ENCODE measurements at places on chromosomes 4 and X.

- no peak for DNase-seq
Observed at GRCh38 chr4:12270546-12270945, 841.9 kb upstream of the HS3ST1 start.

GRCh38 chrX:4936315-4936714 is 1222.9 kb upstream of the PRKX start:
- DNase-seq = no peak

DNA sequence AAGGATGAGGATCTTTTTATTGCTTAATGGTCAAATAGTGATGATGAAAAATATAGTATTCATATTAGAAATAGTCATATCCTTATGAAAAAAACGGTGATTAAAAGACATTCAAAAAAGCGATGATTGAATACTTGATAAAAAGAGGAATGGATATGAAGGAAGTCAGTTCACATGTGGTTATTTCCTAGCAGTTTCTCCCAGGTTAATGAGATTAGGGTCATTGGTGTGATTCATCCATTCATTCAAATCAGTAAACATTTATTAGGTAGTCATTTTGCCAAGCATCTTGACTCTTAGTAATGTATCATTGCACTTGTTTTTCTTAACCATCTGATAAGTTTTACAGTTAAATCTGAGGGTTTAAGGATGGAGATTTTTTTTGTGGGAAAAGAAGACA is 294.1 kb downstream of the ARHGAP24 start:
- DNase-seq = no peak

- no peak for DNase-seq
Observed at GRCh38 chr4:115841871-115842270, 728.5 kb upstream of the NDST4 start.

- no peak for DNase-seq
Observed at GRCh38 chrX:132837967-132838366, 120.5 kb downstream of the HS6ST2 start.

GRCh38 chr4:152937336-152938236 is 1.5 kb downstream of the FHDC1 start:
- no peak for DNase-seq

- DNase-seq = no peak
Observed at GRCh38 chrX:120653000-120653399, 23.1 kb upstream of the C1GALT1C1 start.

GRCh38 chr4:24743927-24744326 is 51.4 kb upstream of the SOD3 start:
- no peak for DNase-seq

GRCh38 chrX:17377091-17377717 is 2.2 kb downstream of the NHS start:
- DNase-seq = no peak

DNA sequence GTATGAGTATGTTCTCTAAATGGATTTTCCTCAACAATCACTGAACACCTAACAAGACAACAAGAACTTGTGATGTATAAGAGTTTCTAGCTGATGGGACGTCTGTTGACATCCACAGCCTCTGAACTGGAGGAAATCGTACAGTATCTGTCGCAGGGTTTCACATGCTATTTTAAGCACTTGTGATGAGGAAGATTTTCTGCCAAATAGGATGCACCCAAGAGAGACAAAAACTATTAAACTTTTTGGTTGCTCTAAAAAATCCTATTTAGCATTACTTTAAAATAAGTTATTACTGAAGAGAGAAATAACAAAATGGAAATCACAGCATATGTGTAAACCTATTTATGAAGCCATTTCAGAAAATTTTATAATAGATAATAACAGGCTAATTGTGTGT is 356.1 kb upstream of the SLC7A11 start:
- DNase-seq = no peak

- no peak for DNase-seq
Observed at GRCh38 chrX:1719270-1719669, 104.4 kb downstream of the ASMT start.

- DNase-seq = no peak
Observed at GRCh38 chr4:135319685-135320084, 1118.1 kb upstream of the PABPC4L start.

- no peak for DNase-seq
Observed at GRCh38 chr4:78517050-78517652, 34.4 kb upstream of the ANXA3 start.

DNA sequence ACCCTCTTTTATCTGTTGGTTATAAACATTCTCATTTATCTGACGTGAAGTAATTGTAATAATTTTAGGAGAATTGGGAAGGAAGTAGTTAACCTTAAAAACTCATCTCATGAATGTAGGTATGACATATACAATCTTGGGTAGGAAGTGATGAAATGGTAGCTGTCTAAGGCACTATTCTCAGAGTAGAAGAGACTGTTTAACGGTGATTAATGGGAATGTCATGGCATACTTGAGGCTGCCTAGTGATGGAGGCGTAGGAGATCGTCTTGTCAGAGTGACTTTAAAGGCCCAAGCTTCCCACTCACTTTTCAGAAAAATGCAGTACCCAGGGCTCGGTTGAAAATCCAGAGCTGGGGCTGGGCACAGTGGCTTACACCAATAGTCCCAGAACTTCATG is 19.4 kb upstream of the AGA start:
- no peak for DNase-seq

- no peak for DNase-seq
Observed at GRCh38 chrX:131831185-131831520, 191.9 kb upstream of the STK26 start.

- DNase-seq = no peak
Observed at GRCh38 chrX:103177556-103177955, 37.4 kb upstream of the BEX4 start.

DNA sequence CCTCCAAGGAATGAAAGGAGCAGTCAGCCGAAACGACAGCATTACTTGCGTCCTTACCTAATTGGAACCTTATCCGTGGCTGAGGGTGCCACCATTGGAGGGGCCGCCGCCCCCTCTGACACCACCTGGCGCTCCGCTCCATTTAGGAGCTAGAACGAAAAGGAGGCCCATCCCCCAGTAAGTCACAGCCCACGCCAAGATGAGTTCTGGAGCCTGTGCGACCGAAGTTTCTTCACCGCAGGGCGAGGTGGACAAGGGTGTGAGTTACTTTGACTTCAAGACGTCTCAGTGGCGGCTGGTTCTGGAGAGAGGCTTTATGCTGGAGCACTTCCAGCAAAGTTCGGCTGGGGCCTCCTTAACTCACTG is 729 bp upstream of the IRF2 start:
- DNase-seq = peak; percentile 55

DNA sequence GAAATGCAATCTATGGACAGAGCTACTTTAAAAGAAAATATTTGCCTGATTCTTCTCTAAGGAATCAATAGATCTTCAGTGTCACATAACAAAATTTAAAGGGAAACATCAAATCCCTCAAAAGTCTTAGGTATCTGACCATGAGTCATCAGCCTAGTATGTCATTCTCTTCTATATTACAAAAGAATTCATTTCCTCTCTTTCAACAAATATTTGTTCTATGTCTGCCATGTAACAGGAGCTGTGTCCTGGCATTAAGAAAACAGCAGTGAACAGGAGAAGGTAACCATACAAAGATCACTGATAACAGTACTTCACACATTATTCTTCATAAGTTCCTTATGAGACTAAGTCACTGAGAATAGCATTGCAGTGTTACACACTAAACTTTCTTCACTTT is 243.6 kb upstream of the DKK2 start:
- DNase-seq = no peak

DNA sequence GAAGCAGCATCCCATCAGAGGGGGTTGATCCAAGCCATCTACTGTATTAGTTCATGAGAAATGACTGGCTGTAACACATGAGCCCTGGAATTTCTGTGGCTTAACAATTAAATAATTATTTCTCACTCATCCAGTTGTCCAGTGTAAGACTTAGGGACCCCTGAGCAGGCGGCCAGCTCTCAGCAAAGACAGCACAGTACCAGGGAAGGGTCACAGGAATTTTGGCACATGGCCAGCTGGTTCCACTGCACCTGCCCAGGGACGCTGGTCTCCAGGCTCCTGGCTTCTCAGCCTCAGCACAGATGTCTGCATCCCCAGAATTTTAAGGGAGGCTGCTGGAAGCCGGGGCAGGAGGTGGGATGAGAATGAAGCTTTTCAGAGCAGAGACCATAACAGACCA is 93.7 kb upstream of the DHRSX start:
- no peak for DNase-seq

DNA sequence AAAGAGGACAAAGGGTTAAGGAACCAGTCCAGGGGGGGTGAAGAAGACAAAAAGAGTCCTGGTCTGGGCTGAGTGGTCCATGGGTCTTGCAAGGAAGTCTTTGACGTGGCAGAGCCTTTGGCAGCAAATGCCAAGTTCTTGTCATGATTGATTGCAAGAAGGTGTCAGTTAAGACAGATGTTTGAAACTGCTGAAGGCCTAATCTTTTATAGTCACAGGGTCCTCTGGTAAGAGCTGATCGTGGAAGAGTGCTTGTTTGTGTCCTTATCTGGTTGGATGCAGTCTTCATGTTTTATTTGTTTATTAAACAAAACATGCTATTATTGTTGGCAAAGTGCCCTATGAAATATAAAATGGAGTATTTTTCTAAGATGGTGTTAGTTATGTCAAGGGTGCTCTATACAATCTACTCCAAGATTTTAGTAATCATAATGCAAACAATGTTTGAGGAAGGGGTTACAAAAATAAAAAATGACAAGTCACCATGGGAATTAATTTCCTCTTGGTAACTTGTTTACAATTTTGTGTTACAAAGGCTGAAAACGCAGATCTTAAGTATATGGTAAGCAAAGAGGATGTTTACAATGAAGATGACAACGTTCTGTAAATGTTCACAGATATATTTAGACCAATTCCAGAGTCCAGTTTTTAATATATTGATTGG is 85.9 kb downstream of the MAGED4 start:
- DNase-seq = no peak

DNA sequence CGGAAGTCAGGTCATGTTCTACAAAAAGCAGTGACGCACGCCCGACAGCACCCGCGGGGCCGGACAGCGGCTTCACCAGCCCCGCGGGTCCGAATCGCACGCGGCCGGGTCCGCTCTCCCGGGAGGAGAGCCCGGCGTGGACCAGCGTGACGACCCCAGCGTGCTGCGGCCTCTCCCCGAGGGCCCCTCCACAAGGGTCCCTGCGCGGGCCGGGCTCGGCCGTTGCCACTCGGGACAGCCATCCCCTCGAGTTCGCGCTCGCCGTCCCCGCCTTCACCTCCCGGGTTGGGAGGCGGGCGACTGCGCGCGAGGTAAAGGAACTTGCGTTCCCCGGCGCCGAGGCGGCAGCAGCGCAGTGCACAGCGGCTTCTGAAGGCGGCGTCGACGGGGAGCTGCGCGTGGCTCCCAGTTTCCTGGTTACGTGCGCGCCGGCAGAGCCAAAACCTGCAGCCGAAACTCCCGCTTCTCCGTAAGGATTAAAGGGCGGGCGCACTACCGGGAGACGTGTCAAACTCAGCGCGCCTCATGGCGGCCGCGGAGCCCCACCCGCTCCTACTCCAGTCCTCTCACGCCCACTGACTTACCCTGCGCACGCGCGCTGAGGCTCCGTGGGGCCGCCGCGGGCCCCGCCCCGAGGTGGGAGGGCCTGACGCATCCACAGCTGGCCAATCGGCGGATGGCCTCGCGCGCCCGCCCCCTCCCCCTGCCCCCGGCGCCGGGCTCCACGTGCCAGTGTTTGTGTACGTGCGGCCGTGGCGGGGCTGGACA is 416 bp upstream of the LRP2BP start:
- peak; percentile 89 for DNase-seq

DNA sequence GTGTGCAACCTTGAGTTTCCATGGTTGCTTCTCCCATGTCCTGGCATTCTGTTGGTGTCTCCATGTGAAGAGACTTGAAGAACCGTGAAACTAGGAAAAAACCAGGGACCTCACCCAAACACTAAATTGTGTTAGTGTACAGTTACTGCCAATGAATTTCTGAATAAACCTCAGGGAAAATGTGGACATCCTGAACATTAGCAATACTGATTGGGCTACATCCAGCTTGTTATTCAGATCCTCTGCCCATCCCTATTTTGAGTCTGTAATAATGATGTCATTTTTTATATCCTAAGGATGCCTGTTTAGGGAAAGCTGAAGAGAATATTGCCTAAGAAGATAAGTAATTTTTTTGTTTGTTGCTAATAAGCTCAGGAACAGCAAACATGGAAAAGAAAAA is 262.7 kb downstream of the TMA16 start:
- no peak for DNase-seq

GRCh38 chrX:20947411-20947912 is 426.8 kb upstream of the CNKSR2 start:
- no peak for DNase-seq

DNA sequence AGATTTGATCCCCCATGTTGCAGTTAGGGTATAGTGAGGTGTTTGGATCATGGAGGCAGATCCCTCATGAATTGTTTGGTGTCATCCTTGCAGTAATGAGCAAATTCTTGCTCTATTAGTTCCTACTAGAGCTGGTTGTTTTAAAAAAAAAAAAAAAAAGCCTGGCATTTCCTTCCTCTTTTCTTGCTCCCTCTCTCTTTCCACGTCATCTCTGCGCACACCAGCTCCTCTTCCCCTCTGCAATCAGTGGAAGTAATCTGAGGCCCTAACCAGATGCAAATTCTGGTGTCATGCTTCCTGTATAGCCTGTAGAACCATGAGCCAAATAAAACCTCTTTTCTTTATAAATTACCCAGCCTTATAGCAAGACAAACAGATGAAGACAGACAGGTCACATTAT is 24.5 kb downstream of the WDR17 start:
- DNase-seq = no peak

GRCh38 chr4:10656420-10656819 is 28.1 kb downstream of the CLNK start:
- no peak for DNase-seq

DNA sequence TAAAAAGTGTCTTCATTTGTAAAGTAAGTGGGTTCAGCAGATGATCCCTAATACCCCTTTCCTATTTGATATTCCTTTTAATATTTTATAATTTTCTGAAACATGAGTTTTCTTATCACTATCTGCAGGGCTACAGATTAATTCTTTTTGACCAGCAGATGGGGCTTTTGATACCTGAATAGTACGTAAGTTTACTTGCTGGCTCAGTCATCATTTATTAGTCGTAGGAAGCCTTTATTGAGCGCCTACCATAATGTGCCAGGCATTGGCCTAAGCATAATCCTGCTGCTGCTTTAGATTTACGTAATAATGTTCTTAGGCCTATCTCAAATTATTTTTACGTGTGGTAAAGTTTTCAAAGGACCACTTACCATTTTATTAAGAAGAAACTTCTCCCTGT is 33.1 kb downstream of the OSTC start:
- no peak for DNase-seq

DNA sequence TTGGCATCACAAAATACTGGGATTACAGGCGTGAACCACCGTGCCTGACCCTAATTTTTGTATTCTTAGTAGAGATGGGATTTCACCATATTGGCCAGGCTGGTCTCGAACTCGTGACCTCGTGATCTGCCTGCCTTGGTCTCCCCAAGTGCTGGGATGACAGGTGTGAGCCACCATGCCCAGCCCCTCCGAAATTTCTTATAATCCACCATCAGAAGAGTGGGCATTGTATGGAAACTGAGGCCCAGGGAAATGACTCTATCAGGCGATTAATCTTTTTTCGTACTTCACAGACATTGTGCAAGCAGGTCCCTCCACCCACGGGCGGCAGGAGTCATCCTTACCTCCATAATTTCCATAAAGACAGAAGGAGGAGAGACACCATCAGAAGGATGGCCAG is 16.0 kb downstream of the CRLF2 start:
- DNase-seq = no peak
